ENCODE measurements at places on chromosomes 5 and 9.
A peak's percentile ranks its signal among the peaks of the same experiment; 100 is the strongest.

GRCh38 chr9:136544548-136544963, 1.3 kb downstream of the NOTCH1 start:
- H3K27ac ChIP-seq, result no peak overlapping the region
- no peaks in the 10 kb centered on the region for H3K27me3 ChIP-seq
- no peaks in the 10 kb centered on the region for H3K36me3 ChIP-seq
- peak overlapping the region; percentile 70 for H3K4me3 ChIP-seq

DNA sequence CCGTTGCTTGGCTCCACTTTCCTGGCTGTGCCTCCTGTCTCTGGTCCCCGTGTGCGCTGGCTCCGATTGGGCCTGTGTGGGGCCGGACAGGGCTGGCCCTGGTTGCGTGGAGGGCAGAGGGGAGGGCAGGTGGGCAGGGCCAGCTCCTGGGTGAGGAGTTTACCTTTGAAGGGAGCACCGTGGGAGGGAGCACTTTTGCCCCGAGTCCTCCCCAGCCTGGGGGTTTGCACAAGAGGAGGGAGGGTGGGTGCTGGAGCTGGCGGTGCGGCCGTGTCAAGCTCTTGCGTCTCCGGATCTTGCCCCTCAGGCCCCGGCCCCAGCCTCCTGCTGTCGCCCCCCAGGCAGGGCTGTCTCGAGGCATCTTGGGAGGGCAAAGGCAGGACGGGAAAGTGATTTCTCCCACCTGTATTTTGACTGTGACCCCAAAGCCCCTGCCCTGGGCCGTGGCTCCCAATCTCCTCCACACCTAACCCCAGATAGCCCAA, 48.3 kb upstream of the EXOC3 start:
- H3K4me3 ChIP-seq, result no peak overlapping the region
- H3K4me1 ChIP-seq, result peaks cover 34% of the 10 kb centered on the region
- no peak for DNase-seq
- peak overlapping the region; percentile 66 for H3K27ac ChIP-seq
- H3K36me3 ChIP-seq, result no peaks in the 10 kb centered on the region

GRCh38 chr5:103374473-103374963, 116.0 kb downstream of the MACIR start:
- no peaks in the 10 kb centered on the region for H3K27me3 ChIP-seq
- H3K36me3 ChIP-seq, result no peaks in the 10 kb centered on the region
- no peak for DNase-seq
- no peak overlapping the region for H3K4me3 ChIP-seq

DNA sequence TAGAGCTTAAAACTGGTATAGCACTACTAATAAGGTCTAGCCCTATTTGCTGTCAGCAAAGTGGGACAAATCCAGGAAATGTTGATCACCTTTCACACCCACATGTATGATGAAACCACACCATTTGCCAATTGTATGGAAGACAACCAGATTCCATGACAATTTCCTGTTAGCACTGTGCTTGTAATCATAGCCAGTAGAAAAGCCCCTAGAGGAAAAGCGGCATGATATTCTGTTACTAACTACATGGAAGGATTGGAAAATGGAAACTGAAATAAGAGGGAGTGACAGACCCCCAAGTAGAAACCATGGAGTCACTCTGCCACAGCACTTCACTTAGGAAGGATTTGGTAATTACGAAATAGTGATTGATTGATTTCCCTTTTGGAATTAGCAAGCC, 923 bp downstream of the SPATA6L start:
- H3K36me3 ChIP-seq, result no peaks in the 10 kb centered on the region
- DNase-seq, result peak; percentile 35
- peaks cover 27% of the 10 kb centered on the region for H3K4me1 ChIP-seq
- H3K4me3 ChIP-seq, result no peak overlapping the region

GRCh38 chr5:179166886-179167841, 107.0 kb downstream of the ZNF354C start:
- no peaks in the 10 kb centered on the region for H3K36me3 ChIP-seq
- no peaks in the 10 kb centered on the region for H3K4me1 ChIP-seq
- no peak overlapping the region for H3K27ac ChIP-seq
- DNase-seq, result peak; percentile 42

DNA sequence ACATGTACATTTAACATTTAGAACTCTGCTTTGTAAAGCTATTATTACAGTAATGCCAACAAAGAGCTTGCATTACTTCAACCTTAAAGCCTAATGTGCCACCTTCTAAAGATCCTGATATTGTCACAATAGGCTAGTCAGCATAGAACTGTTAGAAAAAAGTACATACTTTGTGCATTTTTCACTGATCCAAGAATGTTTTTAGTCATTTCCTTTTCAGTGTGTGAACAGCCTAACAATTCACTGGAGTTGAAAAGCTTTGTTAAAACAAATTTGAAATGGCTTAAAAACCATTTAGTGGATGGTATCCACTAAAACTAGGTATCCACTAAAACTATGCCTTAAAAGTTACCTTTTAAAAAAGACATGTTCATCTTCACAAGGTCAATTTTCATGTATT, 4.5 kb downstream of the RPS6 start:
- H3K27me3 ChIP-seq, result no peaks in the 10 kb centered on the region
- H3K36me3 ChIP-seq, result peaks cover 55% of the 10 kb centered on the region
- peaks cover 14% of the 10 kb centered on the region for H3K4me1 ChIP-seq

DNA sequence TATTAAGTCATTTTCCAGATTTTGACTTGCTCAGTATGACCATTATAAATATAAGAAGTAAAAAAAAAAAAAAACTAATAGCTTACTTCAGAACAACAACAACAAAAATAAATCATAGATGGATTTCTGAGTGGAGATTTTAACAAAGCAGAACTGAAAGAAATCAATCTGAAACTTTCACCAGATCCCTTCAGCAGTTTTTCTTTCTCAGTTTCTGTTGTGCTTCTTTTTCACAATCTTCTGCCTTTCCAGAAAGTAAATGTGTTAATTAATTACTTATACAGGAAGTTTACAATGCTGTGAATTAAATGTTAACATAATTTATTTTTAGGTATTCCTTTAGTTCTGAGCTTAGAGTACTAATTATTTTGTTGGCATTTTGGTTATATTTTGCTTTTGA, 73.5 kb downstream of the CHSY3 start:
- no peaks in the 10 kb centered on the region for H3K36me3 ChIP-seq
- no peaks in the 10 kb centered on the region for H3K27me3 ChIP-seq
- no peak overlapping the region for H3K4me3 ChIP-seq
- DNase-seq, result no peak
- peaks cover 5% of the 10 kb centered on the region for H3K4me1 ChIP-seq

DNA sequence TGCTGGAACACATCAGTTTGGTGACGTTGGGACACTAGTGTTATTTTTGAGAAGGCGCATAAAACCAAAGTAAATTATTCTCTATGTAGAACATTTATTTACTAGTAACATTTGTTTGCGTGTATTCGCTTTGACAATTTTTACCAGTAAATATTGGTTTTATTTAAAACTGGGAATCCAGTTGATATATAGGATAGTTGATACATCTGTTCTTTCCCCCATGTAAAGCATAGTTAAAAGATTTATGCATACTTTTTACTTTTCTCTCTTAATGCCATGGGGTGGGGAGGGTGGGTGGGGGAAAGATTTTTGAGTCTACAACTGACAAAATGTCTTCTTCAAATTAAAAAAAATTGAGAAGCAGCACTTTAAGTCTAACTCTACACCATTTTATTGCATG, at the start of gene IGIP:
TSS of gene IGIP (plus strand) at position 301 of the 400 bp plus-strand sequence. CDS start 2,540 bp downstream, outside the sequence.
- no peak within 1 kb of the TSS for H3K4me3 ChIP-seq
- DNase-seq, result no peak
- H3K36me3 ChIP-seq, result no peaks in the 10 kb centered on the region

GRCh38 chr9:33246269-33246860, 6.4 kb downstream of the SPINK4 start:
- no peaks in the 10 kb centered on the region for H3K4me1 ChIP-seq
- no peak for DNase-seq
- H3K4me3 ChIP-seq, result no peak overlapping the region
- H3K27me3 ChIP-seq, result no peaks in the 10 kb centered on the region
- no peaks in the 10 kb centered on the region for H3K36me3 ChIP-seq
- no peak overlapping the region for H3K27ac ChIP-seq

DNA sequence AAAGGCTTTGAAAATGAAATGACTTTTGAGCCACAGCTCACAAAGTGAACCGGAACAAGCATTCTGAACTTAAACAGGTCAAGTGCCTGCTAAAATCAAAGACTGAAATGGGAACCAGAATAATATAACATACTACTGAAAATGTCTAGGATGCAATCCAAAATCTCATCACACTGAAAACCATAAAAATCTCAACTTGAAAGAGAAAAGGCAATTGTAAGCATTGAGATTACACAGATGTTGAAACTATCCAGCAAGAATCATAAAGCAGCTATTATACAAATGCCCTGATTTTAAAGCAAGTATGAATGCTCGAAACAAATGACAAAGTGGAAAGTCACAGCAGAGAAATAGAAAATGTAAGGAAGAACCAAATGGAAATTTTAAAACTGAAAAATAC, 211.5 kb upstream of the GAS1 start:
- no peaks in the 10 kb centered on the region for H3K4me1 ChIP-seq
- DNase-seq, result no peak
- H3K27ac ChIP-seq, result no peak overlapping the region
- H3K4me3 ChIP-seq, result no peak overlapping the region
- no peaks in the 10 kb centered on the region for H3K36me3 ChIP-seq

DNA sequence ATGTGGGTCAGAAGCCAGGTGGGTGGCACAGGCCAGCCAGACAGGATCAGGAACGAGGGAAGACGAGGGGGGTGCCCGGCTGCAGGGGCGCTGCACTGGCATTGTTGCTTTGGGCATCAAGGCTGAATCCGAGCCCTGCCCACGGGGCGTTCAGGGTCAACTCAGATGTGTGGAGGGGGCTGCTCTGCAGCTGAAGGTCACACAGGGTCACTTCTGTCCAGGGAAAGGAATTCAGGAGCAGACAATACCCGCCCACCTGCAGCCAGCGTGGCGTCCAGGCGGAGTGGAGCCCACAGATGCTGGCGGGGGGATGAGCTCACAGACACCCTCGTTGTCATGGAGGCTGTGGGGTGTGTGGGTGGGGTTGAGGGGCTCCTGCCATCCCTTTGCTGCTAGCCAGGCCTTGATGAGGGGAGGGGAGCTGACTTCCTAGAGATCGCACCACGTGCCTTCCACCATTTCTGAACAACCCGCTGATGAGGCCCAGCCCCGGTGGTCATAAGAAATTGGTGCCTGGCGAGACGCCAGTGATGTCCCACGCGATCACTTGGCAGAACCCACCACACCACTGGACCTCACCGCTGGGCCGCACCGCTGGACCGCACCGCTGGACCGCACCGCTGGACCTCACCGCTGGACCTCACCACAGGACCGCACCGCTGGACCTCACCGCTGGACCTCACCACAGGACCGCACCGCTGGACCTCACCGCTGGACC, 31.2 kb downstream of the MRPL36 start:
- DNase-seq, result no peak
- H3K4me1 ChIP-seq, result no peaks in the 10 kb centered on the region
- no peaks in the 10 kb centered on the region for H3K36me3 ChIP-seq
- peaks cover 6% of the 10 kb centered on the region for H3K27me3 ChIP-seq
- H3K27ac ChIP-seq, result no peak overlapping the region

GRCh38 chr9:38447703-38448102, 23.4 kb upstream of the IGFBPL1 start:
- H3K36me3 ChIP-seq, result no peaks in the 10 kb centered on the region
- no peak for DNase-seq
- H3K27me3 ChIP-seq, result peaks cover 3% of the 10 kb centered on the region
- H3K27ac ChIP-seq, result no peak overlapping the region
- H3K4me1 ChIP-seq, result no peaks in the 10 kb centered on the region
- H3K4me3 ChIP-seq, result no peak overlapping the region

- H3K4me3 ChIP-seq, result no peak overlapping the region
- peaks cover 5% of the 10 kb centered on the region for H3K4me1 ChIP-seq
- no peaks in the 10 kb centered on the region for H3K36me3 ChIP-seq
- H3K27me3 ChIP-seq, result no peaks in the 10 kb centered on the region
- no peak overlapping the region for H3K27ac ChIP-seq
These were observed 267.0 kb upstream of the HAPLN1 start for GRCh38 chr5:83987513-83988292.

GRCh38 chr5:107470295-107470582, 200.5 kb downstream of the EFNA5 start:
- H3K27me3 ChIP-seq, result no peaks in the 10 kb centered on the region
- peak; percentile 77 for DNase-seq
- peaks cover 30% of the 10 kb centered on the region for H3K4me1 ChIP-seq
- H3K36me3 ChIP-seq, result no peaks in the 10 kb centered on the region

- H3K4me3 ChIP-seq, result no peak overlapping the region
- H3K36me3 ChIP-seq, result peaks cover 45% of the 10 kb centered on the region
- no peak for DNase-seq
- H3K27ac ChIP-seq, result no peak overlapping the region
- H3K27me3 ChIP-seq, result no peaks in the 10 kb centered on the region
These were observed 3.6 kb downstream of the CCNG1 start for GRCh38 chr5:163440954-163441353.

GRCh38 chr5:98602534-98603112, 170.8 kb upstream of the RGMB start:
- no peaks in the 10 kb centered on the region for H3K27me3 ChIP-seq
- no peak overlapping the region for H3K27ac ChIP-seq
- H3K4me1 ChIP-seq, result peaks cover 13% of the 10 kb centered on the region
- no peaks in the 10 kb centered on the region for H3K36me3 ChIP-seq
- H3K4me3 ChIP-seq, result no peak overlapping the region

- no peaks in the 10 kb centered on the region for H3K4me1 ChIP-seq
- H3K27ac ChIP-seq, result no peak overlapping the region
- no peaks in the 10 kb centered on the region for H3K36me3 ChIP-seq
- DNase-seq, result no peak
- peaks cover 3% of the 10 kb centered on the region for H3K27me3 ChIP-seq
- H3K4me3 ChIP-seq, result no peak overlapping the region
These were observed 66.6 kb upstream of the GARNL3 start for GRCh38 chr9:127197861-127198430.

DNA sequence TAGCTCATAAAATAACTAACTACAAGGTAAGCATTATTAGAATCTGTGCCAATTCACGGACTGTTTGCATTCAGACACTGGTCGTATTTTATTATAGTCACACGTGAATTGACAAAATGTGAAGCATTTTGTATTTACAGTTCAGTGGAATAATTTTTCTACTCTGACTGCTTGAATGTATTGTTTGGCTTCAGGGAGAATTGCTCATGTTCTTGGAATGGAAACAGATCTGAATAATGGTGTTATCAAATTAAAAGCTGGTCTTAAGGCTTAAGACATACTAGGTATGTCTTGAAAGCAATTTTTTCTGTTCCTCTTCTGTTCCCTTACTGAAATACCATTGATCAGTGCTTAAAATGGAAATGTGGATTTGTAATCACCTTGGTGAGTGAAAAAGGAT, 543.7 kb upstream of the TLE4 start:
- DNase-seq, result peak; percentile 76
- no peak overlapping the region for H3K4me3 ChIP-seq
- peak overlapping the region; percentile 10 for H3K27ac ChIP-seq
- H3K36me3 ChIP-seq, result no peaks in the 10 kb centered on the region
